ENCODE measurements at places on chromosomes 11 and 22. TPM values are rescaled to one million over a fixed set of nuclear protein-coding genes. Genes with fewer than 3 reads are reported as not detected.

DNA sequence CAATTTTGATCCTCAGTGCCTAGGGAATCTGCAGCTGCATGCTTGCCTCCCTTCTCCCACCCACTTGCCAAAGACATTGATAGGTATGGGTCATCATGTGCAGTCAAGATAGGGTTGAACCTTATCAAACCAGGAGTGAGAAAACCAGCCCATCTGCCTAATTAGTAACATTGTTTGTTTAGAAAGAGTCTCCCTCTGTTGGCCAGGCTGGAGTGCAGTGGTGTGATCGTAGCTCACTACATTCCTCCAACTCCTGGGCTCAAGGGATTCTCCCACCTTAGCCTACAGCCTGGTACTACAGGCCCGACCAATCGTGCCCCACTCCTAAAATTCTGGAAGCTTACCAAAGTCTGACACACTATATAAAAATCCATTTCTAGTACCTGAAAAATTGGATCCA, 4.6 kb downstream of the C11orf71 start:
- peak; percentile 29 for DNase-seq

The POU2F3 gene
- total RNA-seq = 0.81 TPM

The TYR gene
- total RNA-seq = not detected

The APOBEC3A gene
- total RNA-seq = not detected

- DNase-seq = no peak
Observed at GRCh38 chr11:56705784-56706396, 7.0 kb downstream of the OR9G1 start.

The PANX2 gene
- total RNA-seq = 2.2 TPM

GRCh38 chr11:35099278-35100012, 39.5 kb upstream of the CD44 start:
- no peak for DNase-seq

- DNase-seq = no peak
Observed at GRCh38 chr11:75497788-75498409, 27.8 kb downstream of the GDPD5 start.

GRCh38 chr22:39233710-39234471, 10.9 kb downstream of the PDGFB start:
- peak; percentile 85 for DNase-seq

DNA sequence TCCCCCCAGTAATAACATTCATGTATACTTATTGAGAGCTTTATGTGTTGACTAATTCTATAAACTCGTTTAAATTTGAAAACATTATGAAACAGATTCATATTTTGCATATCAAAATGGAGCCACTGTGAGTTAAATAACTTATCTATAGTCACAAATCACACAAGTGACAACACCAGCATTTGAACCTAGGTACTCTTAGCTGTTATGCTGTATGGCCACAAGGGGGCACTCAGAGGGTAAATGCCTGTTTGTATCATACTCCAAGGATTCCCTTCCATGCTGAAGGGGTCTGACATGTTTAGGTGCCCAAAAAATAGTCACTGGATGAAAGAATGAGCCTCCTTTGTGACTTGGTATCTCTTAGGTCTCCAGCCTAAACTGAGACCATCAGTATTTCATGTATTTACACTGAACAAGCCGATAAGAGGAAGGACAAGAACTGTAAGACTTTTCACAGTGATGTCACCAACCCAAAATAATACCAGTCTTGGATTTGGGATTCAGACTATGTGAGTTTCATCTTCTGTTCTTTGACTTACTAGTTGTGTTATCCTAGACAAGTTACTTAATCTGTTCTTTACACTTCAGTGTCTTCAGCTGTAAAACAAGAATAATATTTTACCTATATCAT, 12.2 kb upstream of the OR52D1 start:
- DNase-seq = peak; percentile 73

GRCh38 chr11:113873236-113873626, 2.1 kb downstream of the USP28 start:
- peak; percentile 46 for DNase-seq
